ENCODE measurements at places on chromosomes 4 and X.

- no peak for DNase-seq
These were observed 30.2 kb upstream of the ELF2 start for GRCh38 chr4:139207247-139207646.

GRCh38 chr4:42640613-42641012 lies 16.3 kb downstream of the ATP8A1 start:
- DNase-seq: no peak

GRCh38 chrX:153667956-153668396 lies 5.6 kb downstream of the PNCK start:
- peak; percentile 26 for DNase-seq

DNA sequence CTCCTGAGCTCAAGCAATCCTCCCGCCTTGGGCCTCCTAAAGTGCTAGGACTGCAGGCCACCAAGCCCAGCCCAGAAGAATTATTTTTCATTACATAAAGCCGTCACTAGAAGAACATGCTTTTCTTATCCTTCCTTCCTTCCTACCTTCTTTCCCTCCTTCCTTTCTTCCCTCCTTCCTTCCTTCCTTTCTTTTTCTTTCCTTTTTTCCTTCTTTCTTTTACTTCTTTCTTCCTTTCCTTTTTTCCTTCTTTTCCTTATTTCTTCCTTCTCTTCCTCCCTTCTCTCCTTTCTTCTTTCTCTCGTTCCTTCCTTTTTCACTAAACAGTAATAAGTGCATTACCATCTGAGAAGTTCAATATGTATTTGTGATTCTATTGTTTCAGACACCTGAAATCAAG lies 121.4 kb downstream of the ATP10D start:
- no peak for DNase-seq

- no peak for DNase-seq
These were observed 76.8 kb downstream of the PPP2R2C start for GRCh38 chr4:6395466-6396228.

GRCh38 chrX:3678328-3678727 lies 35.1 kb downstream of the PRKX start:
- no peak for DNase-seq

GRCh38 chr4:113960684-113961321 lies 18.6 kb downstream of the ARSJ start:
- no peak for DNase-seq

DNA sequence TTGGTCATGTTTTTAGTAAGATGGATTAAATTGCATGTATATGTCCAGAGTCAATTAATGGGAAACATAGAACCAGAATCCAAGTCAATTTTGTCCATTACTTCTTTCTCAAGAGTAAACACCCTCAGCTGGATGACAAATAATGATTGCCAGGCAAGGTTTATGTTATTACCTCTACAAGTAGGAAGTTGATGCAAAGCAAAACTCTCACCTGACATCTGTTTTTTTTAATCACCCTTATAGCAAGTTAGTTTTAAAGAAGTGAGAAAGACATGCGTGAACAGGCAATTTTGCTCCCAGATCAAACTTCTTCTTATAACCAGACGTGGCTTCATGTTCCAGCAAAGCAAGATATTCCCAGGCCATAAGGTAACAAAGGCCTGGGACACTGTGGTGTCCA lies 348.5 kb upstream of the FTHL17 start:
- DNase-seq: no peak

- no peak for DNase-seq
These were observed 279.0 kb downstream of the BCOR start for GRCh38 chrX:39818750-39819149.

DNA sequence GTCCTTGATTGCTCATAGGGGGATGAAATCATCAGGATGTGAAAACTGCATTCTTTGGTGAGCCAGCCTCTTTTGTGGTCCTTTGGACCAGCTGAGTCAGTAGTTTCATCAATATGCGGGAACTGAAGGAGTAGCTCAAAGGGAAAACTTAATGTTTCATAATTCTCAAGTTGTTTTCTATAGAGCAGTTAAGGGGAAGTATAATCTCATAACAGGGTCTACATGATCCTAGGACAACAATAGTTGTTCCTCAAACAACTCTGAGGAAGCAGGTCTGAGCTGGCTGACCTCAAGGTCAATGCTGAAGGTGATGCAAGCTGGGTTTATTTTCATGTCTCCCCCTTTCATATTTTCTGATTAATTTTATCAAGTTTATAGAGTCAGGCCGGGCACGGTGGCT lies 36.1 kb upstream of the IRF2 start:
- no peak for DNase-seq

GRCh38 chr4:7422151-7422897 lies 12.4 kb downstream of the PSAPL1 start:
- no peak for DNase-seq

Data from NCI-H524 treated with DMSO at 0.1 percent for 48 hours (cell line).